ENCODE measurements at places on chromosomes 1 and 21. TPM values are rescaled to one million over a fixed set of nuclear protein-coding genes. Genes with fewer than 3 reads are reported as not detected.

The JMJD4 gene
- total RNA-seq: 28.7 TPM

The CFHR5 gene
- not detected for total RNA-seq

The TMCO2 gene
- total RNA-seq: not detected

The CLCA4 gene
- not detected for total RNA-seq

The SPRR1A gene
- not detected for total RNA-seq

The E2F2 gene
- 2.2 TPM for total RNA-seq

The FABP3 gene
- total RNA-seq: 204 TPM

The KCNK1 gene
- total RNA-seq: 1.5 TPM

The NCMAP gene
- not detected for total RNA-seq

The IFNLR1 gene
- not detected for total RNA-seq

The MYCL gene
- 0.37 TPM for total RNA-seq

The SPRR5 gene
- total RNA-seq: not detected

The TRIM17 gene
- total RNA-seq: not detected

The RAD54L gene
- 4.0 TPM for total RNA-seq

The ANGPTL1 gene
- total RNA-seq: 1.6 TPM

The MATN1 gene
- not detected for total RNA-seq

The LCE3D gene
- total RNA-seq: not detected

The LRRC38 gene
- not detected for total RNA-seq

The HHAT gene
- 2.2 TPM for total RNA-seq

The ADAMTS1 gene
- 96.3 TPM for total RNA-seq

The DDAH1 gene
- total RNA-seq: 76.6 TPM

The MRPL24 gene
- 52.2 TPM for total RNA-seq

The SPRR1B gene
- total RNA-seq: not detected

The PTPRC gene
- total RNA-seq: not detected

The CAMK1G gene
- total RNA-seq: under 0.01 TPM

The SSX2IP gene
- total RNA-seq: 13.3 TPM

The LY9 gene
- total RNA-seq: not detected

The FGR gene
- not detected for total RNA-seq

The LTN1 gene
- 22.4 TPM for total RNA-seq

The DNAJC28 gene
- total RNA-seq: 0.39 TPM

The ASCL5 gene
- total RNA-seq: under 0.01 TPM

The ZFYVE9 gene
- 32.1 TPM for total RNA-seq

The SV2A gene
- total RNA-seq: 9.4 TPM

The HOOK1 gene
- total RNA-seq: not detected

The RGS13 gene
- under 0.01 TPM for total RNA-seq
